Vagina (tissue), 2 donors: ENCODE measurements at places on chromosomes 6 and 20.

DNA sequence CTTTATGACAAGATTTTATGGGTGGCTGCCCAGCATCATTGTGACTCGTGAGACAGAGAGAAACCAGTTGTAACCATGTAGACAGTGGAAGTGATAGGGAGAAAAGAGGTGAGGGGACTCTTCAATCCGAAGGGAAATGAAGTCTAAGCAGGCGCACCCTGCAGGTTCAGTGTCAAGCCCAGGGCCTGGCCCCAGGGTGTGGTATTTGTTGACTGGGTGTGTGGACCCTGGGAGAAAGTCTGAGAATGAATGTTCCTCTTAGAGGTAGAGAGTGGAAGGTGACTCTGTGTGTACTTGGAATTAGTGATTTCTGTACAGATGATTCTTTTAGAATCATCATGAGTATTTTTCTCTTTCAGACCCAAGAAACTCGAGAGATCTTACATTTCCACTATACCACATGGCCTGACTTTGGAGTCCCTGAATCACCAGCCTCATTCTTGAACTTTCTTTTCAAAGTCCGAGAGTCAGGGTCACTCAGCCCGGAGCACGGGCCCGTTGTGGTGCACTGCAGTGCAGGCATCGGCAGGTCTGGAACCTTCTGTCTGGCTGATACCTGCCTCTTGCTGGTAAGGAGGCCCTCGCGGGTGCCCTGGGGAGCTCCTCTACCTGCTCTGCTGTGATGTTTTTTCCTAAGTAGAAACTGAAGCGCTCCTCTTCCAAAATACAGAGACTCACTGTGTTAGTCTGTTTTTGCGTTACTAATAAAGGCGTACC lies 68.0 kb downstream of the PTPN1 start:
- no peak for DNase-seq

GRCh38 chr6:110746680-110747079 lies 68.6 kb downstream of the CDK19 start:
- DNase-seq, result no peak

GRCh38 chr6:157864185-157864761 lies 41.2 kb downstream of the SNX9 start:
- no peak for DNase-seq

- DNase-seq, result no peak
Observed at GRCh38 chr20:8755340-8756118, 313.4 kb upstream of the PLCB4 start.

- DNase-seq, result no peak
Observed at GRCh38 chr20:11564491-11564890, 353.2 kb upstream of the BTBD3 start.

DNA sequence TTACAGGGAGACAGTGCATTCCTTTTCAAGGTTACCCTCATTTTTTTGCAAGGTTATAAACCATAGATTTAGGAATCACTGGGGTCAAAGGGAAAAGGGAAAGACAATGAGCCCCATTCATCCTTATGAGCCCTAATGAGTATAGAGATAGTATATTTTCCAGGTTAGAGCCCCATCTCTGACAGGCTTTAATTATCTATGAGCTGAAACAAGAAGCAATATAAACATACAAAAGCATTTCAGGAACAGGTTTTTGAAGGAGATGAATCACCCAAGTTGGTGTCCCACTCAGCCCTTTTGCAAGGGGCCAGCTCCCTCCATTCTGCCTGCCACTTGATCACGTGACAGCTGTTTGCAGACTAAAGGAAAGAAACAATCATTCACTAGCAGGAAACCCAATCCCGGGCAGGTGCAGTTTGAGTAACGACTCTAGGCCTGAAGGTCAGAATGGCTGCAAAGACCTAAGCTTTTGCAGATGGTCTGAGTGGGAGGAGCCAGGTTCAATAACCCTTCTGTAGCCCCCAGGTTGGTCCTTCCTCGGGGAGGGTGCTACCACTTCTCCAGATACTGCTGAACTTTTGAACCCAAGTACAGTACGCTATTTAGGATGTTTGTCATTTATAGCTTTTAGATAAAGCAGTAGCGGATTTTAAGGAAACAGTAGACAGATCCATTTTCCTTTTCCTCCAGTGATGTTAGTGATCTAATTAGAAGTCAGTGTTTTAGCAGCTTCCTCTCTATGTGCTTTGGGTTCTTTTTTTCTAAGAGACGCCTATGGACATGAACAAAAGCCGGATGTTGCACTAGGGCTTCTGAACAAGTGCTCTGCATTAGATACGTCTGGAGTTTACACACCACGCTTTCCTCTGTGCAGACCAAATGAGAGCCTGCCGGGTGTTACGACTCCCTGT lies 253.2 kb downstream of the SOX4 start:
- no peak for DNase-seq

- no peak for DNase-seq
Observed at GRCh38 chr20:34075647-34076046, 36.4 kb downstream of the EIF2S2 start.

GRCh38 chr6:40915165-40915564 lies 123.9 kb downstream of the UNC5CL start:
- DNase-seq, result no peak

GRCh38 chr20:3826420-3826819 lies 6.1 kb downstream of the AP5S1 start:
- no peak for DNase-seq

DNA sequence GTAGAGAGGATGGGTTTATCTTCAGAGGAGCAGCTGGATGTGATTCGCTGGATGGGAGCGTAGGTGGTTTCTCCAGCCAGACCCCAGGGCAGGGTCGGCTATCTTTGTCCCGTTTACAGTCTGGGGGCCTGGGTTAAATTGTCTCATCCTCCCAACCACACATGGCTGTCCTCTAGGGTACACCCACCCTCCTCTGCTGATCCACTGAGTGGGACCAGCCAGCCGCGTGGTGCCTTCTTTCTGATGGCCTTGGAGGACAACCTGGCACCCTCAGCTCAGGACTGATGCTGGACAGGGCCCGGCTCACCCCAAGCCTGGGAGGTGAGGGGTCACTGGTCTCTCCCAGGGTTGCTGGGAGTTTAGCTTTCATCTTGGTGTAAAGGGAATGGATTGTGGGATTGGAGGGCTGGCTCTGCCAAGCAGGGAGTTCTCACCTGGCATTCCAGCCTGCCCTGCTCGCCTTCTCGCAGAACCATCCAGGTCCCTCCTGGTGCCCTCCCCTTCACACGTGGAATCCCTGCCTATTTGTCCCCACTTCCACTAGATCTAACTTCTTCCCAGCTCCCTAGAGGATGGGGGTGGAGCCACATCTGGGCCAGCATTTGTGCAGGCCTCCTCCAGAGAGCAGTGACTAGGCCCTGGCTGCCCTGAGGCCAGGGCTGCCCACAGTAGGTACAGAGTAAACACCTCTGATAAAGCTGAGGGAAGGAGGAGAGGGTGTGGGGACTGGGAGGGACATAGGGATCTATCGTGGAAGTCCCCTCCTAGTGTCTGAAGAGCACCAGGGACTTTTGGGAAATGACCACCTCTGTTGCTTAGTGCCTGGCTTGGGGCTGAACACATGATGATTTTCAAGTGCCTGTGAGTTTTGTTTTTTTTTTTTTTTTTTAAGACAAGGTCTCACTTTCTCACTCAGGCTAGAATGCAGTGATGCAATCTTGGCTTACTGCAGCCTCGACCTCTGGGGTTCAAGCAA lies 1.6 kb downstream of the ITPR3 start:
- no peak for DNase-seq

DNA sequence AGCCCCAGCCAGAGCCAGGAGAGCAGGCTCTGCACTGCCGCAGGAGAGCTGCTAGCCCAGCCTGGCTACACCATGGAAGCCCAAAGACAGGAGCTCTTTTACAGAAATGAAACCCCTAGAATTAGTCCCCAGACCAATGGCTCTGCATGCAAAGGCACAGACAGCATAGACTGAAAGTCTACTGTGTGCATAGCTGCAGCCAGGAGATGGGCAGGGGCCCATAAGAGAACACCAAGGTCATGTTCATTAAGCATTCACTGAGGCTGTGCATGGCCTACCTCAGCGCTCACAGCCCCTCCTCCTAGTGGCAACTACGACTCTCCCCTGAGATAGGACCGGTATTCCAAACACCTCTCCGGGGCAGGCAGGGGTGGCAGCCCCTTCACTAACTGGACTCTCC lies 34.9 kb downstream of the SNX5 start:
- no peak for DNase-seq

DNA sequence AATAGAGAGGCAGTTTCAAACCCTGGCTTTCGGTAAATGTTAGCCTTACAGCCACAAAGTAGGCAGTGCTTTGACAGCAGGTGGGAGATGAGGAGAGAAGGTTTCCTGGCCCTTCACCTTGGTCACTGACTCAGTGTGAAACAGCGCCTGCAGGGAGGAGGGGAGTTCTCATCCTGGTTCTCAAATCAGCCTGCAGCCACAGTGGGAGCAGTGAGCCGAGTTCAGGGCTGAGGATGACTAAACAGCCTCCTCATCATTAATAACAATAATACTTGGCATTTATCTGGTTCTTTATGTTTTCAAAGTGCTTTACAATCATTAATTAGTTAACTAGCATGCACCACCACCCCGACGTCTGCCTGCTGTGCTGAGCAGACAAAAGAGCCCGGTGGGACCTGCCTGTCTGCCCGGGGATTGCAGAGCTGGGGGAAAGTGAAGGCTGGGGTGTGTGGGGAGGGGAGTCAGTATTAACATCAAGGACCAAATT lies 59.6 kb downstream of the PRDM1 start:
- DNase-seq, result no peak

- peak; percentile 92 for DNase-seq
Observed at GRCh38 chr20:3204124-3204794, at the start of gene DDRGK1. Gene DDRGK1, minus strand, starts transcription at chr20:3204682. Its CDS starts 55 bp downstream, at chr20:3204627.

- DNase-seq, result no peak
Observed at GRCh38 chr6:44266347-44266746, 996 bp upstream of the NFKBIE start.

GRCh38 chr6:169490830-169491229 lies 211.0 kb downstream of the WDR27 start:
- no peak for DNase-seq

DNA sequence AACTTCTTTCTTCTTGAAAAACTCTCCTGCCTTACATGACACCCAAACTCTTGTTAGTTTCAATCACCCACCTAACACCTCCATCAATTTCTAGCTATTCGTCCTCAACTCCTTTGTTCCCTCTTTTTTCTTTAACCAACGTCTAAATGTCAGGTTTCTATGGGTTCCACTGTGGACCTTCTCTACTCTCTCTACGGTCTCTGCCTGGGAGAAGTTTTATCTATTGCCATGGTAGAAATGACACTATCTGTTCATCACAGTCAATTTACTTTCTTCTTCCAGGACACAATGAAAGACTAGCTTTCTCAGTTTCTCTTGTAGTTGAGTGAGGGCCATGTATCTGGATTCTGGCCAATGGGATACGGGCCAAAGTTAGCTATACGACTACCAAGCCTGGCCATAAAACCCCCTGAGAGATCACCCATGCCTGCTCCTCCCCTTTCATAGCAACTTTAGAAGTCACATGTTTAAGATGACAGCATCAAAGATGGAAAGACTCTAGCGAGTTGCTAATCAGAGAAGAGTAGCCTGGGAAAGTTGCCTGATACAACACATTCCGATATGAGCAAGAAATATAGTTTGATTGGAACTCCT lies 17.9 kb downstream of the RNGTT start:
- no peak for DNase-seq

- DNase-seq, result no peak
Observed at GRCh38 chr20:25090492-25091429, 8.8 kb upstream of the VSX1 start.

DNA sequence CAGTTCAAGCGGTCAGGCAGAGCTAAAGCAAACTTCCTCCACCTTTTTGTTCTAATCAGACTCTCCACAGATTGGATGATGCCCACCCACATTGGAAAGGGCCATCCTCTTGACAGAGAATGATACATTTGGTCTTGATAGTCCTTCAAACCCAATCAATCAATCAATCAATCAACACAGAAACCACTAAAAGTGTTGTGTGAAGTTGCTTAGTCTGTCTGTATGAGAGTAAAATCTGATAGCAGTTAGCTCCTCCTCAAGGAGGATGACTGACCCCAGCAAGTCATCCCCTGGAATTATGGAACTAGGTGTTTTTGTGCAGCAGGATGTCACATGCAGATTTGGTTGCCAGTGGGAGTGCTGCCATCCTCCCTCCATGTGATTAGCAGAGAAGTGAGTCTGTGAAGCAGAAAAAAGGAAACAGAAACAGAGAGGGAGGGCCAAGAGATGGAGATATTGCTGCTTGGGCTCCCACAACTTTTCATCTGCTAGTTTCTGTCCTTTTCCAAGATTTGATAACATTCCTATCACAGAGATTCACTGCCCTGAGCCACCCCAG lies 32.0 kb upstream of the SSTR4 start:
- DNase-seq, result peak; percentile 62

DNA sequence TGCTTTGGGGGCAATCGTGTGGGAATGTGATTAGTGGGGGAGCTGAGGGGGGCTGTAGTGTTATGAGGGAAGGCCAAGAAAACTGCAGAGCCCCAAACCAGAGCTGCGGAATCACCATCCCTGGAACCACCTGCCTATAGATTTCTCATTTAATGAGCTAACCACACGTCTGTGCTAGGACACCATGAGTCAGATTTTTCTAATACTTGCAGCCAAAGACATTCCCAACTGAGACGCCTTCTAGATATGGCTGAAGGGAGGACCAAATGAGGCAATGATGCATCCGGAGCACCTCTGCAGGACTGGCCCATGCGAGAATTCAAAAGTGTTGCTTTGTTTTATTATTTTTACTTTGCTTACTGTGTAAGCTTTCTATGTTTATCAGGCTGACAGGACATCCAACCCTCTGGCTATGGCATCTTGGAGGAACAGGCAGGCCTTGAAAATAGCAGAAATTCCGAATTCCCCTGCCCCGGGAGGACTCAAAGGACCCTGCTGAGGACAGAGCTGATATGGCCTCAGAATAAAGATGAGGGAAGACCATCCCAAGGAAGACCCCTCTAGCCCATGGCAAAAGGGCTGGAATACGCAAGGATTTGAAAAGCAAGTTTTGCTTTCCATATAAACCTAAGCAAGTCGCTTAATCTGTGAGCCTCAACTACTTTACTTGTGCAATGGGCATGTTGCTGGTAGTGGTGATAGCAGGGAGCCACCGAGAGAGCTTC lies 3.1 kb upstream of the PTGIS start:
- no peak for DNase-seq

DNA sequence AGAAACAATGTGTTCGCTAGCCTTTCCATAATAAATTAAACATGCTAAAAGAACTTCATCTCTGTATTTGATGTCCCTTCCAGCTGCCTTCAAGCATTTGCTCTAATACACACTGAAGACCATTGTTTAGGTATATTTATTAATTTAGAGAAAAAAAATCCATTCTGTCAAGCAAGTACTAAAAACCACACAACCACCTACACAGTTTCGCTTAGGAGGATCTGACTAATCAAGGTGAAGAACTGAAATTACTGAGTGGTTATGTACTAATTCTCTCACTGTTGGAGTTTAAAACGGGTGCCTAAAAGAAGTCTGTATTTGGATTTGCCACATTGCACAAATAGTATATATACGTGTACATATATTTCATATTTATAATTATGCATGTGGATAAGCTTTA lies 58.9 kb downstream of the GMDS start:
- DNase-seq, result no peak

- no peak for DNase-seq
Observed at GRCh38 chr20:33612001-33612400, 50.1 kb upstream of the C20orf144 start.

DNA sequence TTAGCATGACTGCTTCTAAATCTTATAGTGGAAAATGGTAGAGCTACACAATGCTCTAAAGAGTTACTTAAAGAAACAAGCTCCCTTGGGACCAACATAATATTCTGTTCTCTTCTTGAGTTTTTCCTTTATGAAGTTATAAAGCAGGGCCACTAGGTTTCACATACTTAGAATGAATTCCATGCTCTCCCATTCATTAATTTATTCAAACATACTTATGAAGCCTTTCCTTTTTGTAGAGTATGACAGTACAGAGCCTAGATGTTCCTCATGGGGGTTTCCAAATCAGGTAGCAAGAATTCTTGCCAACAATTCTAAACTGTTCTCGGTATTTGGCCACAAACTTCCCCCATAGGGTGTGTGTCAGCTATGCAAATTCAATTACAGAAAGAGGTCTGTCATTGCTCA lies 20.6 kb upstream of the FABP7 start:
- no peak for DNase-seq
